ENCODE measurements at places on chromosomes 1 and 21.

- no peak for DNase-seq
These were observed 70.0 kb upstream of the PAX7 start for GRCh38 chr1:18560692-18561091.

DNA sequence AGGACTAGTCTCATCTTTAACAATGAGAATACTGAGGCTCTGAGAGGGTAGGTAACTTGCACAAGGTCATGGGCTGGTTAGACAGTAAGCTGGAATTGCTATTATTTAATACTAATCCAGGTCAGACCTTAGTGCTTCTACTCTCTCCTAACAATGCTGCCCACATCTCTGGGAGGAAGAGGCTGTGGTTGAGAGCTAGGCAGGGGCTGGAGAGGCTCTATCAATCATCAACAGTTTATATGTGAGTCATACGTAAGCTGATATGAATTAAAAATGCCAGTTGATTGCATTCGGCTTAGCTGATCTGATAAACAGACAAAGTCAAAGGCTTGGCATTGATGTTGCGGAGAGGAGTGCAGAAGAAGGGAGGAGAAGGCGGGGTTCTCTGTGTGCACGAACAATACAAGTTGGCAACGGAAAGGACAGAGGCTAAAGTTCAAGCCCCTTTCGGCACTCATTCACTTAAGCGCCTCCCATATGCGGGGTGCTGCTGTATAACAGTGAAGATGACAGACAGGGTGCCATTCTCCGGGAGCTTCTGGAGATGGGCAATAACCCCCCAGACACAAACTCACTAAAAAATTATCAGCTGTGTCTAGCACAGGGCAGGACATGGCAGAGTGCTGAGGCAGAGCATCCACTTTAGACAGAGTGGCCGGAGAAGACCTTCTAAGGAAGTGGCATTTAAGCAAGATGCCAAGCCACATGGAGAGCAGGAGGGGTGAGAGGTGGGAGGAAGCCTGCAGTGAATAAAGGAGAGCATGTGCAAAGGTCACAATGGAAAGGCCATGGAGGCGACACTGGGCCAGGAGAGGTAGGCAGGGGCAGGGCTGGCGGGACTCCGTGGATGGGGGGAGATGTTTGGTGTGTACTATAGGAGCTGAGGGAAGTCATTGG, 195.2 kb downstream of the ZSCAN20 start:
- DNase-seq = no peak

DNA sequence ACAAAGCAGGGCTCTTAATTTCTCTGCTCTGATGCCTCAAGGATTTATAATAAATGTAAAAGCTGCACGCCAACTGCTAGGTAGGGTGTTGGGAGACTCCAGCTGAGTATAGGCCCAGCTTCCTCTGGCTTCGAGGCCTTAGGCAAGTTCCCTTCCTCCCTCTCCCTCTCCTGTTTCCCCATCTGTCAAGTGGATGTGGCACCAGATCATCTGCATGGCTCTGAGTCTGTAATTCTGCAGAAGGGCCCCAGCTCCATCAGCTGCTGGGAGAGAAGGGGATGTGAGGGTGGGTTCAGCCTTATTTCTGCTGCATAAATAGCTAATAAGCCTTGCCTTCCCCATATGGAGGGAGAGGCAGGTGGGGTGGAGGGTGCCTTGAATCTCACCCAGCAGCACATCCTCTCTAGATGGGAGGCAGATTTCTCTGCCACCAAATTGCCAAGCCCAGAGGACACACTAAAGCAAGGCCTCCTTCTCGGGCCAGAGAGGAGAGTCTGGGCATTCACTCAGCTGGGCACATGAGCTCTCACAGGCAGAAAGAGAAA, 3.8 kb downstream of the TRIM62 start:
- DNase-seq = no peak

- DNase-seq = no peak
These were observed 8.3 kb downstream of the SDE2 start for GRCh38 chr1:225990705-225991464.

DNA sequence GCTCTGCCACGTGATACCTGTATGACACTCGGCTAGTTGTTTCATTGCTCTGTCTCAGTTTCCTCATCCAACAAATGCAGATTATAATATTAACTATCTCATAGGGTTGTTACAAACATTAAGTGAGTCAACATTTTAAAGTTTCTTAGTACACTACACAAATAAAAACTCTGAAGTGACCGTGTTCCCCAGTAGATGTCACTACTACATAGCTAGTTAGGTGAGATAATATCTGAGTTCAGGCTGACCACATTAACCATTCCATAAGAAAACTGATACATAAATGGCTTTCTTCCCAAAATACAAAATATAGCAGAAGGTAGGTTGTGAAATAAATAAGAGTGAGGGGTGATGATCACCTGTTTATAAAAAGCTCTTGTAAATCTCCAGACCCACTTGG, 214.1 kb downstream of the NUF2 start:
- no peak for DNase-seq

DNA sequence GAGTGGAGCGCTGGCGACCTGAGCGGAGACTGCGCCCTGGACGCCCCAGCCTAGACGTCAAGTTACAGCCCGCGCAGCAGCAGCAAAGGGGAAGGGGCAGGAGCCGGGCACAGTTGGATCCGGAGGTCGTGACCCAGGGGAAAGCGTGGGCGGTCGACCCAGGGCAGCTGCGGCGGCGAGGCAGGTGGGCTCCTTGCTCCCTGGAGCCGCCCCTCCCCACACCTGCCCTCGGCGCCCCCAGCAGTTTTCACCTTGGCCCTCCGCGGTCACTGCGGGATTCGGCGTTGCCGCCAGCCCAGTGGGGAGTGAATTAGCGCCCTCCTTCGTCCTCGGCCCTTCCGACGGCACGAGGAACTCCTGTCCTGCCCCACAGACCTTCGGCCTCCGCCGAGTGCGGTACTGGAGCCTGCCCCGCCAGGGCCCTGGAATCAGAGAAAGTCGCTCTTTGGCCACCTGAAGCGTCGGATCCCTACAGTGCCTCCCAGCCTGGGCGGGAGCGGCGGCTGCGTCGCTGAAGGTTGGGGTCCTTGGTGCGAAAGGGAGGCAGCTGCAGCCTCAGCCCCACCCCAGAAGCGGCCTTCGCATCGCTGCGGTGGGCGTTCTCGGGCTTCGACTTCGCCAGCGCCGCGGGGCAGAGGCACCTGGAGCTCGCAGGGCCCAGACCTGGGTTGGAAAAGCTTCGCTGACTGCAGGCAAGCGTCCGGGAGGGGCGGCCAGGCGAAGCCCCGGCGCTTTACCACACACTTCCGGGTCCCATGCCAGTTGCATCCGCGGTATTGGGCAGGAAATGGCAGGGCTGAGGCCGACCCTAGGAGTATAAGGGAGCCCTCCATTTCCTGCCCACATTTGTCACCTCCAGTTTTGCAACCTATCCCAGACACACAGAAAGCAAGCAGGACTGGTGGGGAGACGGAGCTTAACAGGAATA, 4.2 kb downstream of the TFAP2E start:
- DNase-seq = peak; percentile 38

DNA sequence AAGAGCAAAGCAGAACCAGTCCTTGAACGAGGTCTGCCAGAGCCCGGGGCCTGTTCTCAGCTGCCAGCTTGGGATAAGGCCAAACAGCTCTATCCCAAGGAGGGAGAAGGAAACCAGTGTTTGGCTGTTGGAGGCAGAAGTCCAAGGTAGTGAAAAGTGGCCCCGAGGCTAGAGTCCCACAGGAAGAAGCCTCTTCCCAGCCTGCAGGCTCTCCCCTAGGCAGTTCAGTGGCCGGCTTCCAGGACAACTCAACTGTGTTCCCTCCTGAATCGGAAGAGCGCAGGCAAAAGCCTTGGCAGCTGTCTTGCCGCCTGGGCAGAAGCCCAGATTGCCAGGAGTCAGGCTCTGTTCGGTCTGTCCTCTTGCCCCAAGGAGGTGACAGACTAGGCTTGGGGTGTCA, 19.3 kb downstream of the QSOX1 start:
- no peak for DNase-seq

GRCh38 chr1:52142220-52143183, 613 bp downstream of the ZFYVE9 start:
- DNase-seq = peak; percentile 46

DNA sequence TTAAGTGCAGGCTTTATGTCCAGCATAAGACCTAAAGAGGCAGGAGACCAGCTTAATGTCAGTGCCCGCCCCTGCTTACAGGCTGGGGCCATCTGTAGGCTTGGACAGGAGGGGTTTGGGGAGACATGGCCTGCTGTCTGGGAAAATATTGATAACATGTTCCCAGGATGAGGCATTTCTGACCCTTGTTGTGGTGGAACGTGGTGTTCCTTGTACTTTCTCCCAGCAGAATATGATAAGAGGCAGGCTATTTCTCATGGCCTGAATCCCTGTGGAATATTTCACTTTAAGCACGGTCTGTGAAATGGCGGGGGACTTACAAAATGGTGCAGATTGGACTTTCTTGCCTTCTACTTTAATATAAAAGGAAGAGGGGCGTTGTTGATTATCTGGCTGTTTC, 41.9 kb upstream of the PLA2G5 start:
- DNase-seq = no peak

- DNase-seq = no peak
These were observed 52.4 kb upstream of the FMO3 start for GRCh38 chr1:171038284-171038683.
